ENCODE measurements at places on chromosomes 16 and 17. TPM values are rescaled to one million over a fixed set of nuclear protein-coding genes. Genes with fewer than 3 reads are reported as not detected.

DNA sequence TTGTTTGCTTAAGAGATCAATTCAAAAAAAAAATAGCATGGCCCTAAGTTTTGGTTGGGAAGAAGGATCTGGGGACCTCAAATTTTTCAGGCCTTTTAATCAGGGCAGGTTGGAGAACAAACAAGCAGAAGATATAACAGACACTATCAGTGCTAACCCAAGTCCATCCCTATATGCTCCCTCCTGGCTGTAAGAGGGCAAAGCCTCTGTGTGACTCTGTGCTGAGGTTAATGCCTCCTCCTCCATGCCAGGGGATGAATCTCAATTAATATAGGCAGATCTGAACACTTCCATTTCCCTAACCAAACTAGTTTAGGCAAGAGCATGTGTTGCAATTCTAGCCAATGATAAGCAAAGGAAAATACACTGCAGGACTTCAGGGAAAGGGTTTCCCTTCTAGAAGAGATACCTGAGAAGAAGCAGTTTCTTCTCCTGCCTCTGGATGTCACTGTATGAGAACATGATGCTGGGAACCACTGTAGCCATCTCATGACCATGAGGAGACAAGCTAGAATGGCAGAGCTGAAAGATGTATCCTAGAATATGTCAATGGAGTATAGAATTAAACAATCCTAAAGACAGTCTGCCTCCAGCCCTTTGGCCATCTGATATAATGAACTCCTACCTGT lies 76.0 kb downstream of the CHD9NB start:
- DNase-seq = no peak

- no peak for DNase-seq
Observed at GRCh38 chr16:10597187-10597601, 16.8 kb upstream of the EMP2 start.

DNA sequence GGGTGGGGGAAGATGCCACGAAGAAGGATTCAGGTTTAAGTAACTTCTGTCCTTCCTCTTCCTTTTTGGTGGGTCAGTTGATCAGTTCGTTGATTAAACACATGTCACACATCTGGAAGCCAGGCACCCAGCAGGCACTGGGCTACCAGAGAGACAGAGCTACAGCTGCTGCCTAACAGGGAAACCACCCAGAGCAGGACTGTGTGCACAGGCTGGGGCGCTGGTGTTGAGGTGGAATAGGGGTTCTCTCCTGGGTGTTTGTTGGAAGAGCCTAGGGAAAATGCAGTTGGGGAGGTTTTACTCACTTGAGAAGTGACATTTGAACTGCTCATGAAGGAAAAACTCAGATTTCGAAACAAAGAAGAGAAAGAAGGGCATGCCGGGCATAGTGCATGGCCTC lies 152.4 kb downstream of the IRX5 start:
- no peak for DNase-seq

DNA sequence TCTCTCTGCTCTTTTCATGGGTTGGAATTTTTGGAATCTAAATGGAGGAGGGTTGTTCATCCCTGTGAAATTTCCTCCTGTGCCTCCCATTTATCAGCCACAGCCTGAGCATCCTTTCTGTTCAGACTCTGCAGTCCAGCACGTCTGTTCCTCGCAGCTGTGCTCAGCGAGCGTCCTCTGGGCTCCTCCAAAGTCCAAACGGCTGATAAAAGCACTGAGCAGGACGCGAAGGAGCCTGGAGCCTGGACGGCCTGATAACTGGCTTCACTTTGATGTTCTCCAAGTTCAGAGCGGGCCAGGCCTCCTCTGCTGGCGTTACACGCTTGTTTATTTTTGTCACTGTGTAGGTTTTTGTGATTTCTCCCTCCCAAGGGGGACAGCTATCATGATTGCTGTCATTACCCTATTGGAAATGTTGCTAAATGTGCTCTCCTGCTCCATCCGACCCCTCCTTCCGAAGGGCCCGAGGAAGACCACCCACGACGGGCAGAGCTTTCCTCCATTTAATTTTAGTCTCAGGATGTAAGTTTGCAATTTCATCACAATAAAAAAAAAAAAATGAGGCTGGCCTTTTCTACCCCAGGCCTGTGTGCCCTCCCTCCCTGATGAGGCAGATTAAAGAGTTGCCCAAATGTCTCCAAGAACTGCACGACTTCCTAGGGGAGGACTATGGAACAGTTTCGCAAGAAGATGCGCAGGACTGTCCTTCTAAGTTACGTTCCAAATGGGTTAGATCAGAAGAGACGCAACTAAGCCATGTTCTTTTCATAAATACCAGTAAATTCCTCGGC lies 290.5 kb upstream of the FOXF1 start:
- DNase-seq = no peak

GRCh38 chr17:14474591-14474990 lies 173.7 kb downstream of the HS3ST3B1 start:
- no peak for DNase-seq

GRCh38 chr17:45905814-45906213 lies 11.5 kb downstream of the MAPT start:
- DNase-seq = no peak

DNA sequence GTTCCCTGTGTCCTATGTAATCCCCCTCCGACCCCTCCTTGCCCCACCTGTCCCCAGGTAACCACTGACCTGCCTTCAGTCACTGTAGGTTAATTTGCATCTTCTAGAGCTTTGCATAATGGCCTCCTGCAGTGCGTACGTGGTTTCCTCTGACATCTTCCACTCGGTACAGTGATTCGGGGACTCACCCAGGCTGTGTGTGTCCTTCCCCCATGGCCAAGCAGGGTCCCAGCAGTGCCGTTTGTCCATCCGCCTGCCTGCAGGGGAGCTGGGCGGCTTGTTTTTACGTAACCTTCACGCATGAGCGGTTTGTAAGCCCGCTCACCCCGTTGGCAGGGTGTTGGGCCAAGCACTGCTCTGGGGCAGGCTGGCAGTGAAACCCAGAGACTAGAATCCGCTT lies 7.9 kb downstream of the MAPK8IP3 start:
- no peak for DNase-seq

- DNase-seq = no peak
Observed at GRCh38 chr17:18262111-18262510, 1.6 kb downstream of the MIEF2 start.

- DNase-seq = no peak
Observed at GRCh38 chr16:25317732-25318316, 60.2 kb upstream of the ZKSCAN2 start.

- no peak for DNase-seq
Observed at GRCh38 chr17:62172492-62173291, 107.6 kb upstream of the MED13 start.

GRCh38 chr16:14489460-14489859 lies 140.6 kb downstream of the PARN start:
- no peak for DNase-seq

- no peak for DNase-seq
Observed at GRCh38 chr17:21201874-21202273, 12.1 kb downstream of the TMEM11 start.

DNA sequence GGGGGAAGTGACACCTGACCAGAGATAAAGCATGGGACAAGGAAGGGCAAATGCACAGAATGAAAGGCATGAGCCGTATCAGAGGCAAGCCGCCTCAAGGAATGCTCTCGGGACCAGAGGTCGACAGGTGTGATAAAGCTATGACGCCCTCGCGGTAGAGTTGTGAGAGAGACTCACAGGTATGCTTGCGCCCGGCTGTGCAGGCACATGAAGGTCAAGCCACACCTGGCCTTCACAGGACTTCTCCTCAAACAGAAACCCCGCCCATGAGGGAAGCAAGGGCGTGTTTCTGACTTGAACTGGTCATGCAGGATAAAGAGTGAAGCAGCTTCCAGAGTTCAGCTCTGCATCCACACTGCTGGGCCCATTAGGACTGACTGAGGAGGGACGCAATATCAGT lies 7.8 kb downstream of the NCBP3 start:
- DNase-seq = no peak

DNA sequence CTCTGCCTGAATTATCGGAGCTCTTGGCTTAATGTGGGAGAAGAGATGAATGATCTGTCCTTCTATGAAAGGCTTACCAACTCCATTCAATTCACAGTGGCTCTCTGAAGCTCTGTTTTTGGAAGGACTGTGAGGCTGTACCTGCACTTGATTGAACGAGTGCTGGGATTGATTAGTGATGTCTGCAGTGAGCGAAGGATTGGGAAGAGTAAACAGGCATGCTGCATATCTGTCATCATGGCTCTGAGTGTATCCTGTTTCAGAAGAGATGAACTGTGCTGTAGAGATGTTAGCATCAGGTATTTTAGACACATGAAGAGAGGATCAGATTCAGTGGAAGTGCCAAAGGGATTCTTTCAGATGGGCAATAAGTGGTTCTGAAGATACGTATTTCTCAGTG lies 564.0 kb downstream of the MAF start:
- DNase-seq = no peak

DNA sequence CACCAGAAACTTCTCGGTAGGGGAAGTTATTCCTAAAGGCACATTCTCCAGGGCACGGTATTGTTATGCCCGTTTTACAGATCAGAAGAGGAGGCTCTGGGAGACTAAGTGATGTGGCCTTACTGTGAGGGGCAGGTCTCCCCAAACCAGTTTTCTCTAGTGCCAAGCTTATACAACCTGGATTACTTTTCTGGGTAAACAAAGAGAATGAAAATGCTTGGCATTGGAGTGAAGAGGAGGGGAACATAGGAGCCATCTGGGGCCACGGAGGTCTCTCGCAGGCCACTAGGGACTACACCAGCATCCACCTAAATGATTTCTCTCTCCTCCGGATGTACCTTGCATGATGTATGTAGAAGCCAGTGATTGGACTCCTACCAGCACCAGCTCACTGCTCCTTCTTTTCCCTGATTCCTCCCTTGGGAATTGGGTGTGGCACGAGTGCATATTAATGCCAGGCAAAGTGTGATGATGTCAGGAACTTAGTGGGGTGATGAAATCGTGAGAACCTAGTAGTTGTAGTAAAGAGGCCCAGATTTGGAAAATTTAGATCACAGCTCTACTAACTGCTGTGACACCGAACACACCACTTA lies 674 bp downstream of the TOM1L1 start:
- DNase-seq = no peak

- DNase-seq = no peak
Observed at GRCh38 chr17:70276906-70277305, 107.6 kb downstream of the KCNJ2 start.

- DNase-seq = no peak
Observed at GRCh38 chr17:13788385-13788784, 186.7 kb upstream of the HS3ST3A1 start.

DNA sequence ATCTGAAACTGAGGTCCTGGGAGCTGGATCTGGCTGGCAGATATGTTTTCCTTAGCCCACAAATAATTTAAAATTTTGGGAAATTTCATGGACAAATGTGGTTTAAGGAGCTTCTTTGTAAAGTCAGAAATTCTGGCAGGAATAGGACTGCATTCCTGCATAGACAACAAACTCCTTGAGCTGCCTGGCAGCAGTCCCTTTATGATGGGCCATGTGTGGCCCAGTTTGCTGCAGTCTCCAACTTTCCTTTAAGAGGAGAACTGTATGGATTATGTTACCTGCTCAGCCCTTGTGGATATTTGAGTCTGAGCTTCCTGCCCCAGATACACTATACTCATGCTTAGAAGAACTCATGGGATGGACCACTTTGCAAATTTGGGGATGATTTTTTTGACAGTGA lies 48.5 kb upstream of the HS3ST2 start:
- no peak for DNase-seq

GRCh38 chr16:16021988-16022682 lies 72.7 kb downstream of the ABCC1 start:
- DNase-seq = no peak

DNA sequence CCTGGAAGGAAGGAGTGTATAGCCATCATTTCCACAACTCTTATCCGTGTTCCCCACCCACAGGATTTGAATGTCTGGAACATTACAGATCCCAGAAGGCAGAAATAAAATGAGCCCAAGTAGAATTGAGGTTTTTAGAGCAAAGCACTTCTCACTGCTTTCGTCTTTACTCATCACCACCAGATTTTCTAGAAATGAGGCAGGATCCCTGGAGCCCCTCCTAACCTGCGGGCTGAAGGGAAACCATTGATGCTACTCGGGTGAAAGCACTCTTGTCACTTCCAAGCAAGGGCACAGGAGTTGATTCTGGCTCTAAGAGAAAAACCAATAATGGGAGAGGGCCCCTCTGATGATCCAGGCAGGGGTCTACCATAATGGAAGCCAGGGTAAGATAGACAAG lies 2.8 kb upstream of the ALDOC start:
- no peak for DNase-seq

GRCh38 chr17:65055708-65056638 lies 567 bp downstream of the GNA13 start:
- DNase-seq = peak; percentile 54

- DNase-seq = no peak
Observed at GRCh38 chr16:26186091-26186615, 494.4 kb downstream of the HS3ST4 start.

- DNase-seq = no peak
Observed at GRCh38 chr16:75222271-75222783, 3.5 kb downstream of the CTRB1 start.

- no peak for DNase-seq
Observed at GRCh38 chr16:87528690-87529579, 36.1 kb upstream of the ZCCHC14 start.

DNA sequence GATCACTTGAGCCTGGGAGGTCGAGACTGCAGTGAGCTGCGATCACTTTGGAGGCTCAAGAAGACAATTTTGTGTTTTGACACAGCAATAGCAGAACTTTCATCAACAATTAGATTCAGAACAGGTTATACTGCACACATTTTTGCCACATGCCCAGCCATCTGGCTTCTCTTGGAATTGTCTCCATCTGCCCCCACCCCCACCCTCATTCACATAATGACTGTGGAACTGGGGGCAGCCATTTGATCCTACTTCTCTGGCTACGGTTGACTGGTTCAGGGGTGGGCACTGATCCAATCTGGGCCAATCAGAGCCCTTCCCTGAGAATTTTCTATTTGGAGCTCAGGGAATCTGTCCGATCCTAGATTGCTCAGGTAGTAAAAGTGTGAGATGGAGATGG lies 14.0 kb downstream of the TMEM92 start:
- DNase-seq = no peak

DNA sequence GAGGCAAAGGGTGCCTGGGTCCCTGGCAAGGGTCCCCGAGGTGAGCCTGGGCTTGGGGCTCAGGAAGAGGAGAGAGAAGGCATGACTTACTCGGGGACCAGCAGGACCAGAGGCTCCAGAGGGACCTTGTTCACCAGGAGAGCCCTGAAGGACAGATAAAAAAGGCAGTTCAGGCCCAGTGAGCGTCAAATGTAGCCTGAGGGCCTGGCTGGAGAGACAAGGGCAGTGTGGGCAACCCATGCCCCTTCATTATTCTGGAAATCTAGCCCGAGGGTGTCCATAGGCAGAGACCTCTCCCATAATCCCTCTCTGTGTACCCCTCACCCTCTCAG lies 14.1 kb downstream of the COL1A1 start:
- DNase-seq = no peak

DNA sequence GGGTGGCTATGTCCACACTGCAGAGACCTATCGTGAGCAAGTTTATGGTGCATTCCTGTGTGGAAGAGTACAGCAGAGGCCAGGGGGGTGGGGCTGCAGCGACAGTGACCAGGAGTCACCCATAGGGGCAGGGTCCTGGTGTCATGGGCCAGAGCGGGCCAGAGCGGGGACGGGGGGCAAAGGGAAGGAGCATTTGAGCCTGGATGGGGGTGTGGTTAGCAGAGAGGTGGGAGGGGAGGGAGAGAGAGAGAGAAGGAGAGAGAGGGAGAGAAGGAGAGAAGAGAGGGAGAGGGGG lies 17.8 kb downstream of the JPH3 start:
- DNase-seq = no peak

The GRB7 gene
- total RNA-seq = 0.74 TPM

The SLC5A11 gene
- total RNA-seq = not detected

The DNAH3 gene
- 0.05 TPM for total RNA-seq

The HSD11B2 gene
- 1.7 TPM for total RNA-seq

The CALCOCO2 gene
- total RNA-seq = 53.7 TPM

The ZNF750 gene
- total RNA-seq = not detected

The MT1F gene
- 6.4 TPM for total RNA-seq

All from activated T-helper 2 cell treated with anti-CD3 and anti-CD28 coated beads, Interferon-gamma antibody, Interleukin-2, Interleukin-4, amounts not matched to agents 10 μg/mL and 5 μg/mL and 100 μg/mL, durations not matched to agents 14 hours and 24 hours and 36 hours (primary cell).